ENCODE measurements at places on chromosomes 16 and 17.

GRCh38 chr17:5683241-5683640, 98.9 kb upstream of the NLRP1 start:
- DNase-seq, result no peak

DNA sequence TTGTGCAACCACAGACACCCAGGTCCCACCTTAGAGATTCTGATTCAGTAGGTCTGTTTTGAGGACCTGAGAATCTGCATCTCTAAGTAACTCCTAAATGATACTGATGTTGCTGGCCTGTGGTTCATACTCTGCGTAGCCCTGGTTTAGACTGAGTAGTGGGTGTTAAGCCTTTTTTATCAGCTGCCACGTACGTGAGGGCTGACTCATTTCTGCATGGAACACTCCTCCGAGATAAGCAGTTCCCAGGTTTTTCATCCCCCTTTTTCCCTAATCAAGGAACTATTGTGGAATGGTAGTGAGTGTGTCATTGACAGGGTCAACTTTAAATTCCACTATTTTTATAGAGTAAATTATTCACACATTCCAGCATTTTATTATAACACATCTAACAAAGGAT, 26.1 kb downstream of the CDRT4 start:
- DNase-seq, result no peak

DNA sequence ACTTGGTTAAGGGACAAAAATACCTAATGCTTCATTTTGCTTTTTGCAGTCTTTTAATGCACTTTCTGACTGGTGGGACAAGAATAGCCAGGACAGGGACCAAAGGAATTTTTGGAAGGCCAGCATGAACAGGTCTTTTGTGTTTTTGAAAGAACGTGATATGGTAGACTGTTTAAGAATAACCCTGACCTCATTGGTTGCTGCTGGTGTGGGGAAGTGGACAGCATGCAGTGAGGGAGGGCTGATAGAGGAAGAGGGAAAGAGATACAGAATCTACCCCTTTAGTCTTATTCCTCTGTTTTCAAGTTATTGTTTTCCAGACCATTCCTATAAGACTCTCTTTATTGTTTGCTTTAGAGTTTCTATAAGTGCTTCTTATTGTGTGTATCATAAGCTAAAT, 816.2 kb downstream of the CDH11 start:
- DNase-seq, result no peak

DNA sequence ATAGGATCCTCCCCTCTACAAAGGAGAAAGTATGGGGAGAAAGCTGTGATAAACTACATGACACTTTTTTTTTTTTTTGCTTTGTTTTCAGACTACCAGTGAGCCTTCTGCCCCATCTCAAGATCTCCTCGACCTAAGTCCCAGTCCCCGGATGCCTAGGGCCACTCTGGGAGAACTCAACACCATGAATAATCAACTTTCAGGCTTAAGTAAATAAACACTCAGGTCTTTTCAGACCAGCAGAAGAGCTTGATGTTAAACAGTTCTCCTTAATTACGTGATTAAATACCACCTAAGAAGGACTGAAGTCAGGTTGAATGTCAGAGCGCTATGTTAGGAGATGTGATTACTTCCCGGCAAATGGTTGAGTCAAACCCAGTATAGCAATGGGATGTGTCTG, 31.4 kb downstream of the COX11 start:
- no peak for DNase-seq

DNA sequence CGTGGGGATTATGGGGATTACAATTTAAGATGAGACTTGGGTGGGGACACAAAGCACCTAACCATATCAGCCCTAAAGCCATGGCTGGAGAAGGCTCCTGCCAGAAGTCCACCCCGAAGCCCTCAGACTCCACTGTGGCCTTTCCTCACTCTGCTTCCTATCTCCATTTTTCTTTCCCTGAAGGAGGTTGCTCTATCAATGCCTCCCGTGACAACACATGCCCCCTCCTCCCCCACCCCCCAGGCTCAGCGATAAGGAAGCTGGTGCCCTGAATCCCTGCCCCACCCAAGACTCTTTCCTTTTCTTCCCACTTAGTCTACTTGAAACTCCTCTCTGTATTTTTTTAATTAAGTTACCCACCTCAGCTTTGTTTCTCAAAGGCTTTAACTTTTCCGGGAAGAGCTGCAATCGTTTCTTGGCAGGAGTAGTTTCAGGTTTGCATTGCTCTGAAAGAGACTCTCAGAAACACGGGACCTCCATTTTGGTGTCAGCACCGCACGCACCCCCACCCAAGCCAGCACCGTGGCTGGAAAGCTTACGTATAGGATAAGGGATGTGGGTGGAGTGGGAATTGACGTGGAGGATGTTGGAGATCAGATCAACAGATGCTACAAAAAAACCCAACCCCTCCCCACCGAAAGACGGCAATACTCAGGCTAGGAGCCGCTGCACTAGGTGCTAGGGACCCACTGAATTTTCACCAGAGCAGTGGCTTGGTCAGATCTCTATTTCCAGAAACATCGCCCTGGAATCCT, 15.2 kb upstream of the CA4 start:
- no peak for DNase-seq

- no peak for DNase-seq
Observed at GRCh38 chr17:78857266-78857665, 16.7 kb upstream of the USP36 start.

DNA sequence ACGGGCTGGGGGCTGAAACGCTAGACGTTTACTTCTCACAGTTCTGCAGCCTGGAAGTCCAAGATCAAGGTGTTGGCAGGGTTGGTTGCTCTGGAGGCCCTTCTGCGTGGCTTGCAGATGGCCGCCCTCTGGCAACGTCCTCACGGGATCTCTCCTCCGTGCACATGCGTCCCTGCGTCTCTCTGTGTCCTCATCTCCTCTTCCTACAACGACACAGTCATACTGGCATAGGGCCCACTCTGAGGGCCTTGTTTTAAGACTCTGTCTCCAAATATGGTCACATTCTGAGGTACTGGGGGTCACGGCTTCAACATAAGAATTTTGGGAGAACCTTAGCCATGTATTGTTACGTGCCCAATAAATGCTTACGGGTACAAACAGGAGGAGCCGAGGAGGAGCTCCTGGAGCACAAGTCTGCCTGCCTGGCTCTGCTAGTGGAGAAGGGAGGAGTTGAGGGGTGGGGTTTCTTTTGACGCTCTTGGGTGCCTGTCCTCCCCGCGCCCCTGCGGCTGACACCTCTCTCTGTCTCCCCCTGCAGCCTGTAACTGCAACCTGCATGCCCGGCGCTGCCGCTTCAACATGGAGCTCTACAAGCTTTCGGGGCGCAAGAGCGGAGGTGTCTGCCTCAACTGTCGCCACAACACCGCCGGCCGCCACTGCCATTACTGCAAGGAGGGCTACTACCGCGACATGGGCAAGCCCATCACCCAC, 141.1 kb downstream of the NTN1 start:
- no peak for DNase-seq

- no peak for DNase-seq
Observed at GRCh38 chr17:4215882-4216570, 47.8 kb downstream of the ANKFY1 start.

DNA sequence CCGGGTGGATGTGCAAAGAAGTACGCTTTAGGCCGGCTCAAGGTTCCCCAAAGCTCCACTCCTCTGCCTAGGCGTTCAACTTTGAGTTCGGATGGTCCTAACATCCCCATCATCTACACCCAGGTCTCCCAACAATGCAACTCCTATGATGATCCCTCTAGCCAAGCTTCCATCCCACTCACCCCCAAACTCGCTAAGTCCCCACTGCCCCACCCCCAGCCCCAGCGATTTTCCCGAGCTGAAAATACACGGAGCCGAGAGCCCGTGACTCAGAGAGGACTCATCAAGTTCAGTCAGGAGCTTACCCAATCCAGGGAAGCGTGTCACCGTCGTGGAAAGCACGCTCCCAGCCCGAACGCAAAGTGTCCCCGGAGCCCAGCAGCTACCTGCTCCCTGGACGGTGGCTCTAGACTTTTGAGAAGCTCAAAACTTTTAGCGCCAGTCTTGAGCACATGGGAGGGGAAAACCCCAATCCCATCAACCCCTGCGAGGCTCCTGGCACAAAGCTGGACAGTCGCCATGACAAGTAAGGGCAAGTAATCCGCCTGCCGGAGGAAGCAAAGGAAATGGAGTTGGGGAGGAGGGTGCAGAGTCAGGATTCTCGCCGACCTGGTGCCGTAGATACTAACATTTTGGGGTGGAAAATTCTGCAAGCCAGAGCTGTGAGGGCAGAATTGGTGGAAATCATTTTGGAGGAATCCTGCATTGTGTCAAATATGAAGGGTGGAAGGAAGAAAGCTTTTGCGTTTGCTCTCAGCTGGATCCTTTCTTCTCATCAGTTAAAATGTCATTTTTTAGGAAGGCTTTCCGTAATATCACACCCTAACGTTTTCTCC, at the start of gene TP53:
Gene TP53, minus strand, starts transcription at position 419 of the 836 bp plus-strand sequence. CDS start 10,896 bp downstream, outside the sequence.
- peak; percentile 92 for DNase-seq

DNA sequence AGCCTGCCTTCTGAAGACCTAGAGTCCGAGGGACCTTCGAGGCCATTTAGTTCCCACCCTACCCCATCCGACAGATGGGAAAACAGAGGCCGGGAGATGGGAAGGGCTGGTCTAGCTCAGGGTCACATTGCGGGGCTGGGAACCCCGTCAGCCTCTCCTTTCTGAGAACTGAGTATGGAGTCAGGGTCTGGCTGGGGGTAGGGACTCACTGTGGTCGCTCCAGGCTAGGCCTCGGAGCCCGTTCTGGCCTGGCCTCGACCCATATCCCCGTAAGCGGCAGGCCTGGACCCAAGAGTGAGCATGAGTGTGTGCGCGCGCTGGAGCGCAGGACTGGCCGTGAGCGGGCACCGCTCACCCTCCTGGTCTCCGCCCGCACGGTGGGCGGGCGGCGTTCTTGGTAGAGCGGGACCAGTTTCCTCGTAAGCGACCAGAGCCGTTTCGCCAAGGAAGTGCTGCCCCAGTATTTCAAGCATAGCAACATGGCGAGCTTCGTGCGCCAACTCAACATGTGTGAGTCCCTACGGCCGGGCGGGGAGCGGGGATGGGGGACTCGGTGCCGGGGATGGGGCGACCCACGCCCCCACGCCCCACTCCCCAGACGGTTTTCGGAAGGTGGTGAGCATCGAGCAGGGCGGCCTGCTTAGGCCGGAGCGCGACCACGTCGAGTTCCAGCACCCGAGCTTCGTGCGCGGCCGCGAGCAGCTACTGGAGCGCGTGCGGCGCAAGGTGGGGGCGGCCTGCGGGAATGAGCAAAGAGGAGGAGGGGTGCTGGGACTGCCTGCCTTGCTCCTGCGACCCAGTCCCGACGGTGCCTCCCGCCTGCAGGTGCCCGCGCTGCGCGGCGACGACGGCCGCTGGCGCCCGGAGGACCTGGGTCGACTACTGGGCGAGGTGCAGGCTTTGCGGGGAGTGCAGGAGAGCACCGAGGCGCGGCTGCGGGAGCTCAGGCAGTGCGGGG, 855 bp downstream of the HSF4 start:
- no peak for DNase-seq

DNA sequence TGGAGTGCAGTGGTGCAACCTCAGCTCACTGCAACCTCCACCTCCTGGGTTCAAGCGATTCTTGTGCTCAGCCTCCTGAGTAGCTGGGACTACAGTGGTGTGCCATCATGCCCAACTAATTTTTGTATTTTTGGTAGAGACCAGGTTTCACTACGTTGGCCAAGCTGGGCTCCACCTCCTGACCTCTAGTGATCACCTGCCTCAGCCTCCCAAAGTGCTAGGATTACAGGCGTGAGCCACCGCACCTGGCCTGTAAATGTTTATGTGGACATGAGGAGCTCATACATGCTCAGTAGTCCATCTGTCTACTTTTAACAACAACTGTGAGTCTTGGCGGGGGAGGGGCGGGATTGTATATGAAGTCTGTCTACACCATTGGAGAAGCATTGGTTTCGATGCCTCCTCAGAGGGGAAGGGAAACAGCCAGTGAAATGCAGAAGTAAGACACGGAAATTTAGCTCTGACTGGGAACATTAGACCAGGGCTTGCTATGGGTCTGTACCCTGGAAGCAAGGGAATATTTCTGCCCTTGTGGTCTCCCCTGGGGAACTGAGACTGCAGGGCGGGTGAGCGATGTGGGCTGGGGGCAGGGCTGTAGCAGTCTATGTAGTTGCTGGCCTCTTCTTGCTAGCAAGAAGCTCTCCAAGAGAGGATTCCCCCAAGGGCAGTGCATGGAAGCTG, 9.3 kb downstream of the NUBP1 start:
- peak; percentile 38 for DNase-seq

DNA sequence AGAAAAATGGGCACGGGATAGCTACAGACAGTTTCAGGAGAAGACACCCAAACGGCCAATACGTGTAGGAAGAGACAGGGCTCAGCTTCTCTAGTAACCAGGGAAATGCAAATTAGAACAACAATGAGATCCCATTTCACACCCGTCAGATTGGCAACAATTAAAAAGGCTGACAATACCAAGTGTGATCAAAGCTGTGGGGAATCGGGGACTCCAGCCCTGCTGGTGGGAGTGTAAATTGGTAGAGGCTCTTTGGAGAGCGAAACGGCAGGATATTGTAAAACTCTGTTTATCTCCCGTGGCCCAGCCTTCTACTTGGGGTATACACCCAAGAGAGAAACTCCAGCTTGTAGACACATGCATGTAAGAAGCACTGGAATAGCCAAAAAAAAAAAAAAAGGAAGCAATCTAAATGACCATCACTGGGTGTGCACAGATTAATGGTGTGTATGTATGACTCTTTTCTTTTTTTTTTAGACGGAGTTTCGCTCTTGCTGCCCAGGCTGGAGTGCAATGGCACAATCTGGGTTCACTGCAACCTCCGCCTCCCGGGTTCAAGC, 27.5 kb downstream of the MYBBP1A start:
- DNase-seq, result no peak

GRCh38 chr17:67111808-67112207, 67.5 kb downstream of the CACNG1 start:
- DNase-seq, result no peak

GRCh38 chr16:84478172-84478947, 26.1 kb downstream of the MEAK7 start:
- no peak for DNase-seq

- DNase-seq, result no peak
Observed at GRCh38 chr16:6032438-6032837, 934.8 kb upstream of the EEF2KMT start.

DNA sequence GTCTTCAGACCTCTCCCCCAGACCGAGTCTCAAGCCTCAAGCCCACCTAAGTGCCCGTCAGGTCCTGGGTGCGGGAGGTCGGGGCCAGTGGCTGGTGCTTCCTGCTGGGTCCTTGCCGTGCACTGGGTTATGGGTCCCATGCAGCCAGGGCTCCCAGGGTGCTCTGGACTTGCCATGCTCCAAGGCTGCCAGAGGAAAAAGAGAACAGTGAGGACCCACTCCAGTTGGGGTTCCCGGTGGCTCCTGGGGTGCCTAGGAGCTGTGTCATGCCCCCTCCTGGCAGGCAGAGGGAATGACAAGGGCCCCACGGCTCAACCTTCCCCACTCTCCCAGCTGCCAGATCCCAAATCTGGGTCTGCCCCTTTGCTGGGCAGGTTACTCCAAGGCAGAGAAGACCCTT, 3.8 kb downstream of the SNX20 start:
- DNase-seq, result no peak

GRCh38 chr17:64025732-64026294, 5.4 kb upstream of the ICAM2 start:
- DNase-seq, result peak; percentile 96

- no peak for DNase-seq
Observed at GRCh38 chr17:50513495-50513894, 5.3 kb downstream of the MYCBPAP start.

All from CD4-positive, alpha-beta T cell treated with Interleukin-4 for 1 hour (primary cell).